Activated CD4-positive, alpha-beta T cell treated with anti-CD3 and anti-CD28 coated beads for 48 hours (primary cell): ENCODE measurements at places on chromosomes 5 and 9.

DNA sequence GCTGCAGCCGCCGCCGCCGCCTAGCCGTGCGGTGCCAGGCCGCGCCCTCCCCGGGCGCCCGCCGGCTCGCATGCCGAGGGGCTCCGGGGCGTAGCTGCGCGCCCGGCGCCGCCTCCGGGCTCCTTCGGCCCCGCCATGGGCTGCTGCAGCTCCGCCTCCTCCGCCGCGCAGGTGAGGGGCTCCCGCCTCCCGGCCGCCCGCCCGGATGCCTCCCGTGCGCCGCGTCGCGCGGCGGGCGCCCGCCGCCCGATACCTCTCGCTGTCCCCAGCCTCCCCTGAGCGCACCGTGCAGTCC is 230 bp downstream of the SLC44A1 start:
- no peak for DNase-seq

DNA sequence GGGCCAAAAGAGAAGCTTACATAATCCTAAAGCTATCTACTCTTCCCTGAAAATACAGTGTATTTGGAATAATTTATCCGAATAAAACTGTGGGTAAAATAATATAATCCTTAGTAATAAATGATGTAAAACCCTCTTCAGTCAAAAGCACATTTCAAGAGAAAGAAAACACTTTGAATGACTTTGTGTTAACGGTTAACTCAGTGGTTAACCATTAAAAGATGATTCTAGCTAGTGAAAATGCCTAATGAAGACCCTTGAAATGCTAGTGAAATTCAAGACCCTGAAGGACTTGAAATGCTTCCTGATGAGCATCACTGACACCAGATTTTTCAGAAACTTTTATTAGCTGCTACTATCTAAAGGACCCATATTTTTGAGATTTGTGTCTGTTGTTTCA is 70.7 kb downstream of the COX7C start:
- DNase-seq: no peak

DNA sequence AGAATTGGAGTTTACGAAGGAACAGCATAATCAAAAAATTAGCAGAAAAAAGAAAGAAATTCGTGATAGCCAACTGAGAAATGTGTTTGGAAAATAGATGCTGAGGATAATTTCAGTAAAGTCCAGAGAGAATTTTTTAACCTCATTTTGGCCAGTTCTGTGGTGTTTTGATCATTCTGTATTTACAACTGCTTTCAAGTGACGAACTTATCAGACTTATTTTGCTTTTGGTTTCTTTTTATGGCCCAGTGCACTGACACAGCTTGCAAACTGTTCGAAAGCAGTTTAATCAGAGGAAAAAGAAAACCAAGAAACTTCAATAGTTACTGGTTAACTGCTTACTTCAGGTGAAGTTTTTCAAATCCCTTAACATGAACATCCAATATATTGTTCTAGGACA is 1.9 kb downstream of the SDHA start:
- no peak for DNase-seq

- no peak for DNase-seq
Measured at GRCh38 chr9:128369024-128369706, 2.0 kb upstream of the URM1 start.

DNA sequence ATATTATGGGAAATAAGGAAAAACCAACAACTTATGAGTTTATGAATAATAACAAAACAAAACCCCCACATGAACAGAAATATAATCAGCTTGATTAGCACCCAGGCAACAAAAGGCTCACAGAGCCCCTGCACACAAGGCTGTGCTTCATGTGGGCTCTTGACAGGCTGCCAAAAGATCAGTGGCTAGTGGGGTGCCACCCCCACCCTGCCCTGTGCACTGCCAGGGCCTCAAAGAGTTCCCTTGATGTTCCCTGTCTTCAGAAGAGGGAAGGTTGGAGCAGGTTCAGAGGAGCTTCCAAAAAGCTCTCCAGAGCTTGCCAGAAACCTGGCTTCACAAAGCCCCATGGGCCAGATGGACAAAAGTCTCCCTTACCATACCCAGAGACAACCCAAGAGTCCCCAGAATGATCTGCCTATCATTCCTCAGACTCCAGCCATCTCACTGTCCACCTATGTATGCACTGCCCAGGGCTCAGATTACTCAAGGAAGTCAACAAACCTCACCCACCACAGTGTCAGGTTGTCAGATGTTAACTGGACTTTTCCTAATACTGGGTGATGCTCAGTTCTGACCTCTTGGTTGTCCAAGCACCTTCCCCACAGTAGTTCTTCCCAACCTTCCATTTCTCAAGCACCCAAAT is 87.5 kb downstream of the SIL1 start:
- no peak for DNase-seq

- peak; percentile 56 for DNase-seq
Measured at GRCh38 chr9:88534456-88535225, at the start of gene NXNL2. Gene NXNL2 (plus strand): TSS chr9:88535178. CDS start chr9:88535435, 257 bp downstream.

DNA sequence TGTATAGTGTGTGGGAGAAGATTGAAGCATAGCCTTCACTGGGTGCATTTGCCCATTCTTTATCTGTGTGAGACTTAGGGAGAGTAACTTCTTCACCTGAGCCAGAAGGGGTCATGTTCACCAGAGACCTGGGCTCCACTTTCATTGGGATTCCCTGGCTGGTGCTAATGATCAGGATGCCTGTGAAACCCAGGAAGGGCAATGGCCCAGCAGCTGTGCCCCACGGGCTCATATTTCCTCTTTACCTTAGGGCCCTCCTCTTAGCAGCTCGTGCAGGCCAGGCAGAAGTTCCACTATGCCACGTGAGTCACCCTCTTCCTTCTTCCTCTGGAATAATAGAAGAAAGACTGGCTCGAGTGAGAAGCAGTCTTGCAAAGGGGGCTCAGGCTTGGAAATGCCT is 5.0 kb downstream of the PPARGC1B start:
- no peak for DNase-seq

DNA sequence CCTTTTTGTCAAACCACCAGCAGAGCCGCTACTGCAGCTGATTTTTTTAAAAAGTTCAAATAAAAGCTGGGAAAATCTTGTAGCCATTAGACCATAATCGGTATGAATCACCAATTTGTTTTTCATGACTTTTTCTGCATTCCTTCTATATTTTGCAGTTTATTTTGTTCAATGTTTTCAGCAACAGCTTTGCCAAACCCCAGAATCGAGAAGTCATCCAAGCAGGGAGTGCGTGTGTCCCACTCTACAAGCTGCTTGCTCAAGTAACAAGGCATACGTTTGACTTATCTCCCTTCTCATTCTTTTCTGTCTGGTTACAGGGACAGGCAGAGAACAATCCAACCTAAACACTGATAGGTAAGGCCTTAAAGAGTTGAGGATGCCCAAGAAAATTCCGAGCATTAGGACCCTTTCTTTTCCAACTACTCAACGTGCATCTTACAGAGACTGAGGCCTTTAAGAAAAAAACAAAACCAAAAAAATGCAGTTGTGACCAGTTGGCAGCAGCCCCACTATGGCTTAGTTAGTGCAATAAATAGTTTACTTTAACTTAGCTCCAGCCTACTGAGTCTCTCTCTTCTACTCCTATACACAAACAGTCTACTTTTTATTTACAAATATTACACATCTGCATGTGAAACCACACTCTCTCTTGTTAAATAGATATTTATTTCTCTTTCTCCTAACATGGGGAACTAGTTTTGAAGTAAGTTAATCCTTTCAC is 134.7 kb upstream of the SLIT3 start:
- DNase-seq: no peak

GRCh38 chr5:157473383-157474320 is 13.6 kb downstream of the NIPAL4 start:
- DNase-seq: no peak

GRCh38 chr9:134025606-134026541 is 593 bp downstream of the BRD3OS start:
- peak; percentile 62 for DNase-seq

DNA sequence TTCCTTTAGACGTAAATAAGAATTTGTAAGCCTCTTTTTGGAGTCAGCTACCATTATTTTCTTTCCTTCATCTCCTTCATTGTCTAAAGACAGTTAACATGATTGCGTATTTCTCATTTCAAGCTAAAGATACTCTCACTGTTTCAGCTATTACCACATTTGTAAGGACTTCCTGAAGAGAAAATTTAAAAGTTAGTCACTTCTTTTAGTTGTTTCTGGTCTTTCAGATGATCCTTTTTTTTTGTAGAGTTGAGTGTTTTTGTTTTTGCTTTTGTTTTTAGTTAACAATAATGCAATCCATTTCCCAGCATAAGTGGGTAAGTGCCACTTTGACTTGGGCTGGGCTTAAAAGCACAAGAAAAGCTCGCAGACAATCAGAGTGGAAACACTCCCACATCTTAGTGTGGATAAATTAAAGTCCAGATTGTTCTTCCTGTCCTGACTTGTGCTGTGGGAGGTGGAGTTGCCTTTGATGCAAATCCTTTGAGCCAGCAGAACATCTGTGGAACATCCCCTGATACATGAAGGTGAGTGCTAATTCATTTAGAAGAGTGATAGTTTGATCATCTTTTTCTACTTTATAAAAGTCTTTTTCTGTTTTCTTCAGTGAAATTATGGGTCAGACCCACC is 2.0 kb downstream of the IL31RA start:
- no peak for DNase-seq

DNA sequence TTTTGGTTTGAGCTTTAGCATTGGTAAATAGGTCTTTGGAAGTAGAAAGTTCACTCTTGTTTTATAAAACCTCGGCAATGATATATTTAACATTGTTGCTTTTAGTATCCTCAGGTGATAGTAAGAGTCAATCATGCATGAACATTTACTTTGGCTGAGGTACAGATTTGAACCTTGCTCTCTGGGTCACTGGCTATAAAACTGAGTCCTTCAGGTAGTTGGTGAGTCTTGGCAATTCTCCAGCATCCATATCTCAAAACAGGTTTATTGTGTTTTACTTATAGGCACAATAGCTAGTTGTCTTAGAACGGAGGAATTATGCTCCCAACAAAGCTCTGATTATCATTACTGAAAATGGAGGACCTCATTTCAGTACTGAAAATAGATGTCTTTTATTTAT is 75.1 kb downstream of the MAT2B start:
- DNase-seq: no peak

DNA sequence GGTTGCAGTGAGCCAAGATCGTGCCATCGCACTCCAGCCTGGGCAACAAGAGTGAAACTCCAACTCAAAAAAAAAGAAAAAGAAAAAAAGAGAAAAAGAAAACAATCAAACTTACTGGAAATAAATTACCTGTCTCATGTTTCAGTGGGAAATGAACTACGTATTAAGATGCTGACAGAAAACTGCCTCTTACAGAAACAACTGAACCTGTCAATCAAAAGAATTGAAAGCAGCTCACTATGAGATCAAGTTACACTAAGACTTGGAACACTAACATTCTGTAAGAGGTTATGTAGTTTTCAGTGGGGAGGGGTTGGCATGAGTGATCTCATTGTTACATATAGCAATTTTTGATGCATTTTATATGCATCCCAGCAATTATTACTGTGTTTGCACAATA is 64.4 kb upstream of the SPATA31E1 start:
- no peak for DNase-seq

- DNase-seq: no peak
Measured at GRCh38 chr5:176171171-176171760, 67.0 kb upstream of the SIMC1 start.

- DNase-seq: no peak
Measured at GRCh38 chr9:74309654-74310053, 187.5 kb upstream of the RORB start.

- peak; percentile 42 for DNase-seq
Measured at GRCh38 chr5:102561894-102562760, 63.3 kb upstream of the SLCO6A1 start.

DNA sequence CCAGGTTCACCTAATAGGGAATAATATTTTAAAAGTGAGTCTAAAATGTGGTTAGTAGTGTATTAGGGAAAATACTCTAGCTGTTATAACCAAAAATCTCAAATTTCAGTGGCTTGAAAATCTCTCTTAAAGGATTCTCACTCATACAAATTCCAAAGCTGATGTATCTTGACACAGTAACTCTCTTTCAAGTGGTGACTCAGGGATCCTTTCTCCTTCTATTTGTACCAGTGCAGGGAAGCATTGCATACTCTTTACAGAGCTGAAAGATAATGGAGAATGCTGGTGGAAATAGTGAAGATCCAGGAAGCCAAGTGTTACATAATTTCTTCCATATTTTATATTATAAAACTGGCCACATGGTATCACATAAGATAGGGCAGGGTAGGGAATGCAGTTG is 560.2 kb upstream of the CDH9 start:
- DNase-seq: no peak

- DNase-seq: no peak
Measured at GRCh38 chr9:105608721-105609598, 51.0 kb downstream of the FKTN start.

DNA sequence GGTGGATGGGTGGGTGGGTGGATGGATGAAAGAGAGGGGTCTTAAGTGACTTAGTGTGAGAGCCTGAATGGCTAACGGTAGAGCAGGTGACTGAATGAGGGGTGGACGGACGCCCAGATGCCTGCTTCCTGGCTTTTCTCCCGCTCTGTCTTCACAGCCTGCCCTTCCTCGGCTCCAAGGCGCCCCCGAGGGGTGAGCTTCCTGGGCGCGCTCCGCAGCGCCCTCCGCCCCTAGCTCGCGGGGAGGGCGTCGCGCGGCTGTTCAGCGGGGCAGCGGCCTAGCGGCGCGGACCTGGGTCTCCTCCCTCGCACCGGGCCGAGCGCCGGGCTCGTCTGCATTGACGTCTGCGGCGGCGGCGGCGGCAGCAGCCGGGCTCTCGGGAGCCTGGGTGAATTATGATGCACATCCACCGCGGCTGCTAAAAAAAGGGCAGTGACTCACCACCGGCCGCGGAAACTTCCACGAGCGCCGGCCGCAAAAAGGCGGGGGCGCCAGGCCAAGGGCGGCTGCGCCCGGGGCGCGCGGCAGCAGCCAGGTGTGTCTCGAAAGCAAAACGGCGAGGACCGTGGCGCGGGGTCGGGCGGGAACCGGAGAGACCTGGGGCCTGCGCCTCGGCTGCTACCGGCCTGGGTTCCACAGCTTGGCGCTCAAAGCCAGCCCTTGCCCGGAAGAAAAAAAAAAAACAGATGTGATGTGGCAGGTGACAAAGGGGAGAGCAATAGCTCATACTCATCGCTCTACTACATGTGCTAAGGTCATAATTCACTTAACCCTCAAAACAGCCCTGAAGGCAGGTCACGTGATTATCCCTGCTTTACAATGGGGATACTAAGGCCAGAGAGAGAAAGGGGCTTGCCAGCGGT is 143.0 kb upstream of the ADRA1B start:
- peak; percentile 90 for DNase-seq

GRCh38 chr5:9564752-9565151 is 18.9 kb upstream of the SEMA5A start:
- DNase-seq: no peak

DNA sequence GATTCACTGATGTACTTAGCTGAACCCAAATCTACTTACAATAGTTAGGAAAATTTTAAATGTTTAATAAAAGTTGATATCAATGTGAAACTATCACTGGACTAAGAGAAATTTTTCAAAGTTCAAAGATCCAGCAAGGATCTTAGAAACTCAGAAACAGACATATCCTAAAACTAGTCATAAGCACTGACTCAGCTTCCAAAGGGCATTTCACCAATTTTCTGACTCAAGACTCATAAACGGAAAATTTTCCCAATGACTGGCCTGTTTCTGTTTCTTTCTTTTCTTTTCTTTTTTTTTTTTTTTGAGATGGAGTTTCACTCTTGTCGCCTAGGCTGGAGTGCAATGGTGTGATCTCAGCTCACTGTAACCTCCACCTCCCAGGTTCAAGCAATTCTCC is 66.6 kb downstream of the CDC14B start:
- no peak for DNase-seq

- DNase-seq: no peak
Measured at GRCh38 chr9:70468291-70468690, 53.8 kb upstream of the KLF9 start.
